Astrocyte (in vitro differentiated cells and primary cell): ENCODE measurements at places on chromosomes 3 and 15. TPM values are rescaled to one million over a fixed set of nuclear protein-coding genes. Genes with fewer than 3 reads are reported as not detected.

DNA sequence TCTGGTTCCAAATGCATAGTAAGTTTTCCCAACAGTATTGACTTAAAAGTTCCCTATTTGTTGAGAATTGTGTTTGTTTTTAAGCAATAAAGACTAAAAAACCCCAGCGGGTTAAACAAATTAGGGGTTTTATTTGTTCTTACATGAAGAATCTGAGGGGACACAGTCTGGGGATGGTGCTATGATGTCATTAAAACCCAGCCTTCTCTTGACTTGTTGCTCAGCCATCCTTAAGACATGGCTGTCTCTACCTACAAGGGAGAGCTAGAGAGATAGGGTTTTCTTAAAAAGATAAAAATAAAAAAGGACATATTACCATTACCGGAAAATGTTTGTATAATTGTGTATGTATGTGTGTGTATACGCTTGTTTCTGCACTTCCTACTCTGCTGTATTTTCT is 11.7 kb upstream of the ARL14 start:
- peak overlapping the region; percentile 81 for H3K27ac ChIP-seq
- no peak for DNase-seq
- no peaks in the 10 kb centered on the region for H3K36me3 ChIP-seq
- H3K4me1 ChIP-seq, result peaks cover 25% of the 10 kb centered on the region
- no peaks in the 10 kb centered on the region for H3K27me3 ChIP-seq
- H3K4me3 ChIP-seq, result no peak overlapping the region

DNA sequence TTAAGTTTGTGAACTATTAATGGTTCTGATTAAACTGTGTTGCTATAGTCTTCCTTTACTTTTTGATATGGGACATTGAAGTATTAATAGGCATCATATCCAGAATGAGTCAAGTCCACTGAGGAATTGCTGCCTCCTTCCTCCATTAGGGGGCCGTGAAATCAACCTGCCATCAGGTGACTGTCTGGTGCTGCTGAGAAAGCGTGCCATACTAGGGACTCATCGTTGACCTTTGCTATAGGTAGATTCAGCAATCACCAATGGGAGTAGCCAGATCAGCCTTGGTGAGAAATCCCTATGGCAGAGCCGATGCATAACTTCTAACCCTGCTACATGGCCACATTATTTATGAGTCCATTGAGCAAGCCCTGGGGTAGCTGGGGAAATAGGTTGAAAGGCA is 30.1 kb upstream of the SLC28A2 start:
- H3K36me3 ChIP-seq, result no peaks in the 10 kb centered on the region
- no peak for DNase-seq
- no peaks in the 10 kb centered on the region for H3K27me3 ChIP-seq
- H3K4me1 ChIP-seq, result no peaks in the 10 kb centered on the region
- no peak overlapping the region for H3K27ac ChIP-seq

GRCh38 chr3:161927131-161927530 is 430.5 kb downstream of the OTOL1 start:
- H3K27ac ChIP-seq, result no peak overlapping the region
- no peaks in the 10 kb centered on the region for H3K36me3 ChIP-seq
- no peak overlapping the region for H3K4me3 ChIP-seq
- DNase-seq, result no peak
- no peaks in the 10 kb centered on the region for H3K4me1 ChIP-seq

DNA sequence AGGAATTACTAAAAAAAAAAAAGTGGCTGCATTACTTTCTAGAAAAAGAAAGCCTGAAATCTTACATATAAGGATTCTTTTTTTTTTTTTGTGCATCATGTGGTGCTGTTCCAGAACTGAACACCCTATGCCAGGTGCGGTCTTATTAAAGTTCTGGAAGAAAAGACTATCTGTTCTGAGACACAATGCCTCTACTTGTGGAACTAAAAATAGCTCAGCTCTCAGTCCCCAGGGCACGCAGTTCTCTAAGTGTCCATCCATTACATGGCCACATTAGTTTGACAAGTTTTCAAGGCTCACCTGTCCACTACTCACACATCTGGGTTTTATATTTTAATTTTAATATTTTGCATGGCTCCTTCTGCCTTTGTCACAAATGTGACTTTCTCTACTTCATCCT is 126.6 kb upstream of the ADAMTS9 start:
- H3K27me3 ChIP-seq, result no peaks in the 10 kb centered on the region
- DNase-seq, result no peak
- no peak overlapping the region for H3K4me3 ChIP-seq
- no peaks in the 10 kb centered on the region for H3K36me3 ChIP-seq

- H3K27me3 ChIP-seq, result no peaks in the 10 kb centered on the region
- H3K27ac ChIP-seq, result no peak overlapping the region
- H3K4me3 ChIP-seq, result no peak overlapping the region
- no peaks in the 10 kb centered on the region for H3K4me1 ChIP-seq
- DNase-seq, result no peak
Measured at GRCh38 chr3:37956723-37957538, 33.7 kb upstream of the VILL start.

- H3K27me3 ChIP-seq, result no peaks in the 10 kb centered on the region
- peak within 1 kb of the TSS; percentile 71 for H3K4me3 ChIP-seq
- H3K27ac ChIP-seq, result peak within 1 kb of the TSS; percentile 88
Measured at GRCh38 chr3:33717866-33718594, at the start of gene CLASP2. CLASP2 (minus strand) TSS chr3:33718254; CDS start chr3:33718002, 252 bp downstream.

GRCh38 chr15:76286271-76286879 is 24.9 kb downstream of the ETFA start:
- H3K36me3 ChIP-seq, result peaks cover 18% of the 10 kb centered on the region
- H3K27me3 ChIP-seq, result no peaks in the 10 kb centered on the region
- no peak overlapping the region for H3K4me3 ChIP-seq
- H3K4me1 ChIP-seq, result no peaks in the 10 kb centered on the region
- H3K27ac ChIP-seq, result no peak overlapping the region

DNA sequence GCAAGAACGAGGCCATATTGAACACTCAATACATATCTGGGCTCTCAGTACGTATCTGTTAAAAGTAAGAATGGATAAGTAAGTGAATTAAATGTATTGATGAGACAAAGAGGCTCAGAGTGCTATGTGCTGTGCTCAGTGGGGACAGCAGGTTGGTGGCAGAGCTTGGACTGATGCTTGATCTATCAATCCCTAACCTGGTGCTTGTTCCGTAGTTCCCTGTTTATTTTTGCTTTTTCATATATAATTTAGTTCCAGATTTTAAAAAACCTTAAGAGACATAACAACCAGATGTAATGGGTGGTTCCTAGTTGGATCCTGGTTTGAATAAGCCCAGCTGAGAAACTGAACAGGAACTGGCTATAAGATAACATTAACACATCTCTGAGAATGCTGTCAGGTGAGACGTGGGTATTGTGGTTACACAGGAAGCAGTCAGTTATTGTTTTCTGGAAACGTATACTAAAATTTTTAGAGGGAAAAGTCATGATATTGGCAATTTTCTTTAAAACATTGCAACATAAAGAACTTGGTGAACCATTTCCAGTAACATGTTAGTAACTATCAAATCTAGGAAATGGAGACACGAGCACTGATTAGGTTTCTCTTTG is 120.5 kb downstream of the FOXB1 start:
- no peaks in the 10 kb centered on the region for H3K36me3 ChIP-seq
- DNase-seq, result no peak
- H3K4me1 ChIP-seq, result peaks cover 10% of the 10 kb centered on the region
- H3K27me3 ChIP-seq, result no peaks in the 10 kb centered on the region
- H3K4me3 ChIP-seq, result no peak overlapping the region
- no peak overlapping the region for H3K27ac ChIP-seq

Gene HHLA2
- not detected in 2 replicates for total RNA-seq

DNA sequence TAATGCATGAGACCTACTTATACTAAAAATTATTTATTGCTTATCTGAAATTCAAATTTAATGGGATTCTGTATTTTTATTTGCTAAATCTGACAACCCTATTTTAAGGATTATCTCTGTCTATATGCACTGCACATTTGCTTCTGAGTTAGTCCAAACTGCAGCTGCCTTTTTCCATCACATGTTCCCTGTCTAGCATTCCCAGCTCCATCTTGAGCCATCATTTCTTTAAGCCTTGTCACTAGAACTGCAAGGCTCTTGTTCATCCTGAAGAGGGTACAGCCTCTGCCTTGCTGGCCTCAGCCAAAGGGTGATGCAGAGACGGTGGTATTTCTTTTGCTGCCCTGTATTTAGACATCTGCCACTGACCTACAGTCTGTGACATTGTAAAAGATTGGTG is 125.8 kb upstream of the STT3B start:
- H3K27ac ChIP-seq, result no peak overlapping the region
- H3K4me1 ChIP-seq, result peaks cover 3% of the 10 kb centered on the region
- no peaks in the 10 kb centered on the region for H3K36me3 ChIP-seq

DNA sequence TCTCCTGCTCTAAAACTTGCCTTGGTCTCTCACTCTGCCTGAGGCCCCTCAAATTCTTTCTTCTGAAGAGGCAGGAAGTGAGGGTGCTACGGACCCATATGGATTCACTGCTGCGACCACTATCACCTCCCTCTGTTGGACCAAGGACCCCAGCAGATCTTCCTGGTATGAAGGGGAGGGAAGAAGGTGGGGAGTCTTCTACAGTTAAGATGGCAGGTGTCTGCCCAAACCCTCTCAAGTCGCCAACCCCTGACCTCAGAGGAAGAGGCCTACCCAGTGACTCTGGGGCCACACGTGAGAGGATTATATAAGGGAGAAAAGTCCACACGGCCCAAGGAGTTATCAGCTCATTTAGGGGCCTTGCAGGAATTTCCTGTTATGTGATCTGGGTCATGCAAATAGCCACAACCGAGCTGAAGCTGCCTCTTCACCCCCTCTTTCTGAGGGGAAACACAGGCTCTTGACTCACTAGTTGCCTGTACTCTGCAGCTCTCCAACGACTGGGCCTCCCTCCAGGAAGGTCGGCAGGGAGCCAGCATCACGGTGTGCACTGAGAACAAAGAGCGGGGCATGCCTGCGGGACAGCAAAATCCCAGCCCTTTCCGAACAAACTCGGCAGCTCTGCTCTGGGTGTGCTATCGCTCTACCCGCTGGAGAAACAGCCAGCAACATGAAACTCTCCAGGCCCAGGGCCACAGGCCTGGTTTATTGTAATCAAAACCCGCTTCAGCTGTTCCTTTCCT is 116.0 kb downstream of the XXYLT1 start:
- peak overlapping the region; percentile 82 for H3K27ac ChIP-seq
- no peaks in the 10 kb centered on the region for H3K36me3 ChIP-seq
- DNase-seq, result peak; percentile 97
- no peaks in the 10 kb centered on the region for H3K27me3 ChIP-seq
- peaks cover 62% of the 10 kb centered on the region for H3K4me1 ChIP-seq
- H3K4me3 ChIP-seq, result no peak overlapping the region

DNA sequence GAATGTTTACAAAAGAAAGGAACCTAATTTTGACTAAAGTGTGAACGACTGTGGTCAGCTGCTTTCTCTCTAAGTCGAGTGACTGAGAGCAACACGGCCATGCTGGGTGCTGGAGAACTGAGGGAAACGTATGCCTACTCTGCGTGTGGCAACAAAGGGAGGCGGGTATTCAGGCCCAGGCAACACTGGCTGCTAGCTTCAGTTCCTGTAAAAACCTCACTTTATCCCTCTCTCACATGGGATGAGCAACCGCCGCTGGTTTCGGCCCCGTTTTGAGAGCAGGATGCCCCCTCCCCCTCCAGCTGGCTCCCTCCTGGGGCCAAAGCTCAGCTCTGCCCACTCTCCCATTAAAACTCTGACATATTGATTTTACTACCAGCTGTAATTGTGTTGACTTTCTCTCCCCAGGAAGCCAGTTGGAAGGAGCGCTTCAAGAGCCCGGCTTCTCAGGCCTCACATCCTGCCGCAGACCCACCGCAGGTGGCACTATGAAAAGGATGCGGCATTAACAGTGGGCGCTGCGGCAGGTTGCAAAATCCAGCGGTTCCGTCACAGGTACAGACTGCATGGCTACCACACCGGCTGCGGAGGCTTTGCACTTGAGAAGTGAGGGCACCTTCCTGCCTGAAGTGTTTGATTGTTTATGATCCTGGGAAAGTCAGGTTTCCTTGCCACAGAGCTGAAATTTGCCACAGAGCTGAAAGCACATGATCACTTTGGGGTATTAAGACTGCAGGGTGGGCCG is 12.7 kb downstream of the PLXND1 start:
- H3K27me3 ChIP-seq, result no peaks in the 10 kb centered on the region
- no peak for DNase-seq
- H3K27ac ChIP-seq, result peak overlapping the region; percentile 23
- peaks cover 45% of the 10 kb centered on the region for H3K4me1 ChIP-seq
- H3K36me3 ChIP-seq, result no peaks in the 10 kb centered on the region
- no peak overlapping the region for H3K4me3 ChIP-seq

Gene DPH3
- total RNA-seq, result 55.3 and 61.5 TPM in 2 replicates

GRCh38 chr3:105821433-105821832 is 47.4 kb downstream of the CBLB start:
- no peak overlapping the region for H3K4me3 ChIP-seq
- H3K36me3 ChIP-seq, result peaks cover 5% of the 10 kb centered on the region
- no peaks in the 10 kb centered on the region for H3K27me3 ChIP-seq
- no peak for DNase-seq
- peaks cover 31% of the 10 kb centered on the region for H3K4me1 ChIP-seq
- no peak overlapping the region for H3K27ac ChIP-seq

GRCh38 chr15:83914906-83915305 is 261.0 kb downstream of the ADAMTSL3 start:
- no peak overlapping the region for H3K4me3 ChIP-seq
- H3K27ac ChIP-seq, result no peak overlapping the region
- no peaks in the 10 kb centered on the region for H3K4me1 ChIP-seq

- H3K4me1 ChIP-seq, result peaks cover 3% of the 10 kb centered on the region
- H3K27me3 ChIP-seq, result no peaks in the 10 kb centered on the region
- H3K27ac ChIP-seq, result no peak overlapping the region
- H3K4me3 ChIP-seq, result no peak overlapping the region
Measured at GRCh38 chr3:66023229-66023628, 15.5 kb downstream of the MAGI1 start.

Gene PLAAT1
- total RNA-seq, result 3.9 and 4.6 TPM in 2 replicates

Gene EIF4G1
- 490 and 495 TPM in 2 replicates for total RNA-seq

DNA sequence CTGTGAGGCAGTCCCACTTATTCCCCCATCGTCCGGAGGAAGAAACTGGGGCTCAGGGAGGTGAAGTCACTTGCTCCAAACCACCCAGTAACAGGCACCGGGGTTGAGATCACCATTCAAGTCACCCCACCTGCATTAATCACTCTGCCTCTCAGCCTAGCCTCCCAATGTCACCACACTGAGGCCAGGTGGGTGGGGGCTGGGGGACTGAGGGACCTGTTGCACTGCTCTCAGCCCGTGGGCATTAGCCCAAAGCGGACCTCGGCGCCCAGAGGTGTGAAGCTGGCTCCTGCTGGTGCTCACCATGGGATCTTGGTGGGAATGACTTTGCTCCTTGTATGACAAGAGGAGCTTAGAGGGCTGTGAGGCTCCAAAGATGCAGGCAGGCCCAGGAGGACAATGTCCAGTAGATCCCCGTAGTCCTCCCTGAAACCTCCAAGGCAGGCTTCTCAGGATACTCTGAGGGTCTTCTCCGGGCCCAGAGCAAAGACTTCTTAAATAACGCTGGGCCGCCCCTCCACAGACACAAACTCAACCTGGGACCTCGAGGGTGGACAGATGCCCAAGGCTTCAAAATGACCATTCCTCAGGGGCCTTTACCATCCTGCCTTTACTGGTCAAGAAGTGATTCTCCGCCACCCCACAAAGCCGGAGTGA is 1.7 kb downstream of the NT5DC2 start:
- no peak for DNase-seq
- H3K4me3 ChIP-seq, result peak overlapping the region; percentile 68
- no peaks in the 10 kb centered on the region for H3K27me3 ChIP-seq
- peak overlapping the region; percentile 70 for H3K27ac ChIP-seq
- peaks cover 45% of the 10 kb centered on the region for H3K4me1 ChIP-seq
